Stimulated activated CD8-positive, alpha-beta memory T cell treated with anti-CD3 and anti-CD28 coated beads, Interleukin-7, amount 100 ng/mL, for 48 hours (primary cell): ENCODE measurements at places on chromosomes 5 and 9.

DNA sequence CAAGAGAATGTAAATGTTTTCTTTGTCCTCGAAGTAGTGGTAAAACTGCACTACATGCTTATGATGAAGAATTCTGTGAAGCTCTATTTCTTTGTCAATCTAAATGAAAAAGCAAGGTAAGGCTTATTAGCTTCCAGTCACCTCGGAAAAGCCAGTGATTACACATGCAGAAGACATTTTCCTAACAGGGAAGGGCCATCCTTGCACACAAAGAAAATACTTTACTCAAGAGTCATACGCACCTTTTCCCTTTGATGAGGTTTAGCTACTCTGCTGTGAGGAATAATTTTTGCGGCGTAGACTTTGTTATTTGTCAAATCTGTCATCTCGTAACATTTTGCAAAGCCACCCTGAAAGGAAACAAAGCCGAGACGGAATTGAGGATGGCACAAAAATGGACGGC is 1.1 kb downstream of the PLK2 start:
- no peak for DNase-seq

DNA sequence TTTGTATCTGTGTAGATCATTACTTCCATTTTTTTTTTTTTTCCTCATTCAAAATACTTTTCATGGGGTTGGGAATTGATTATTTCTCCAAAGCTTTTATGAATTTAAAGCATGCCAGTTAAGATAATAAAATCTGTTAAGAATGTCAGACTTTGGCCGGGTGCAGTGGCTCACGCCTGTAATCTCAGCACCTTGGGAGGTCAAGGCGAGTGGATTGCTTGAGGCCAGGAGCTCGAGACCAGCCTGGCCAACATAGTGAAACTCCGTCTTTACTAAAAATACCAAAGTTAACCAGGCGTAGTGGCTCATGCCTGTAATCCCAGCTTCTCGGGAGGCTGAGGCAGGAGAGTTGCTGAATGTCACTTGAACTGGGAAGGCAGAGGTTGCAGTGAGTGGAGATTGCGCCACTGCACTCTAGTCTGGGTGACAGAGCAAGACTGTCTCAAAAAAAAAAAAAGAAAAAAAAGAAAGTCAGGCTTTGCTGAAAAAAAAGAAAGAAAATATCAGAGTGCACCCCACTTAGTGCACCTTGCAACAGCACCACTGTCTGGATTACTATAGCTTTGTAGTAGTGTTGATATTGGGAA is 18.5 kb downstream of the TBC1D2 start:
- DNase-seq: no peak

DNA sequence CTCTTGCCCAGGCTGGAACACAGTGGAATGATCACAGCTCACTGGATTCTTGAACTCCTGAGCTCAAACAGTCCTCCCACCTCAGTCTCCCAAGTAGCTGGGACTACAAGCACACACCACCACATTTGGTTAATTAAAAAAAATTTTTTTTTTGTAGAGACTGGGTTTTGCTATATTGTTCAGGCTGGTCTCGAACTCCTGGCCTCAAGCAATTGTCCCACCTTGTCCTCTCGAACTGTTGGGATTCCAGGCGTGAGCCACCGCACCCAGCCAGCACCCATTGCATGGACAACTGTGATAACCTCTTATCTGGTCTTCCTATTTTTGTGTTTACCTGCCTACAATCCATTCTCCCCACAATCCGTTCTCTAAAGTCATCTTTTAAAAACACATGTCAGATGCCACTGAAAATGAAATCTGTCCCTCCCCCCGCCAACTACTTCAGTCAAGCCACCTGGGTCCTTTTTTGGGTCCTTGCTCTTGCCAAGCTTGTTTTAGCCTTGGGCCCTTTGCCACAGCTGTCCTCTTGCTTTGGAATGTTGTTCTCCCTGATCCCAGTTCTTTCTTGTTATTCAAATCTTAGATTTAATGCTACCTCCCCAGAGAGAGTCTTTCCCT is 250.5 kb downstream of the PIK3R1 start:
- no peak for DNase-seq

GRCh38 chr9:100739666-100740065 is 161.8 kb downstream of the CAVIN4 start:
- no peak for DNase-seq

- no peak for DNase-seq
Observed at GRCh38 chr5:39211773-39212172, 7.6 kb downstream of the FYB1 start.

DNA sequence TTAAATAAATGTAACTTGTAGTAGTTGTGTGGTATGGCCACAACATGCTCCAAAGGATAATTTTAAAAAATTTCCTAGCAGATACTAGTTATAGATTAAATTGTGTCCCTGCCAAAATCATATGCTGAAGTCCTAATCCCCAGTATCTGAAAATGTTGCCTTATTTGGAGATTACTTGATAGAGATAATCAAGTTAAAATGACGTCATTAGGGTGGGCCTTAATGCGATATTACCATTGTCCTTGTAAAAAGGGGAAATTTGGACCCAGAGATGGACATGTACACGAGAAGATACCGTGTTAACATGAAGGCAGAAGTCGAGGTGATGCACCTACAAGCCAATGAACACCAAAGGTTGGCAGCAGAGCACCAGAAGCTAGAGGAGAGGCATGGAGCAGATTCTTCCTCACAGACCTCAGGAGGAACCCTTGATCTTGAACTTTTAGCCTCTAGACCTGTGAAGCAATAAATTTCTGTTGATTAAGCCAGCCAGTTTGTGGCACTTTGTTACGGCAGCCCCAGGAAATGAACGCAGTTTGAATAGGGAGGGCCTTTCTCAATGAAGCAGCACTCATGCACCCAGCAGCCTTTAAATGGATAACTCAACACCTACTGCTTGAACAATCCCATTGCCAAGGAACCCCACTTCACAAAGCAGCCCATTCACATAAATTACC is 148.9 kb downstream of the ARHGAP26 start:
- DNase-seq: no peak

DNA sequence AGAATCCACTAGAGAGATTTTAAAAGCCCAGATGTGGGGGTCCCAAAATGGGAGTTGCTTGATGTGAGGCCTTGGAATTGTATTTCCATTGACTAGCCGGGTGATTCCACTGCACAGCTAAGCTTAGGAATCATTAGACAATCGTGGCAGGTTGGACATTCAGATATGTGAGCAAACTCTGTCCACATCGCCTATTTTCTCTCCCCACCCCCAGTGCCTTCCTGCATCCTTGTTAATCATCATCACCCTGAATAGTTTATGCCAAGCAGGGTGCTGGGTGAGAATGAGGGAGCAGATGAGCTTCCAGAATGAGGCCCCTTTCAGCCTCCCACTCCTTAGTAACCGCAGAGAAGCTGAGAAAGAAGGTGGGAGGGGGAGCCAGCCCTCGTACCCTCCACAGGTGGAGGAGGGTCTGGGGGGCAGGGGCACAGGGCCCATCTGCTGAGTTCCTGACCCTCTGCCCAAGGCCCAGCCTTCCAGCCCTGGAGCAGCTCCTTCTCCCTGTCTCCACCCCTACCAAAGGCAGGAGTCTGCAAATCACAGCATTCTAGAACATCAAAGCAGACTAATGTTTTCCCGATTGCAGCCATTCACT is 7.7 kb upstream of the TCOF1 start:
- DNase-seq: no peak

GRCh38 chr9:1771094-1771789 is 243.9 kb upstream of the SMARCA2 start:
- no peak for DNase-seq

GRCh38 chr5:6711409-6712141 is 1.7 kb upstream of the TENT4A start:
- DNase-seq: no peak

DNA sequence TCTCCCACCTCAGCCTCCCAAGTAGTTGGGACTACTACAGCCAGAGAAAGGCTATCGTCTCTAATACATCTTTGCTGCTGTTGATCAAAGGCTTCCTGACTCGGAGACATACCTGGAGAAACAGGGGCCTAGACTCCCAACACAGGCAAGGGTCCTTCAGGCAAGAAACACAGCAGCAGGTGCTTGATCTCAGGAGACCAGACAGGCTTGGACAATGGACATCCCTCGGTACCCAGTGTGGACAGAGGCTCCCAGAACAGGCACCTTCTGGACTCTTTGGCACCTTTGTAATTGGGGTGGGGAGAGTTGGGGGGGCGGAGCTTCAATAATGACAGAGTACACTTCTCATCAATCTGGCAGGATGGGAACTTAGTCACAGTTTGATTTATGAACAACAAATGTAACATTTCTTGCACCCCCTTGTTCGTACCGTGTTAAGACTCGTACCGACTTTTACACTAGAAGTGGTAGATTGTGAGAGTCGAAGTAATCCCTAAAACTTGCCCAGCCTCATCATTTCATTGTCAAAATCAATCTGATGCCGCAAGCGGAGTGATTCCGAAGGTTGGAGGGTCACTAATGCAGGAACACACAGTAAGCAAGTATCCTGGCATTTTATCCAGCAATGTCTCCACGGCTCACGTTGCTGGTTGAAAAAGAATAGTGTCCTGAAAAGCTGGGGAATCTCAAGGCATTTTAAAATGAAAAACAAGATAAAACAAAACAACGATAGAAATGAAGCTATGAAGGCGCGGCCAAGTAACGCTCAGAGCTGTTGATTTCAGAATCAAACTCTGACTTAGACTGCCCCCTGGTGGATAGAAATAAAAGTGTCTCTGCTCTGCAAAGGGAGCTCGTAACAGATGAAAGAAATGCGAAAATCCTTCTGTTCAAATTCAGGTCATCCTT is 46.4 kb upstream of the STK32A start:
- DNase-seq: no peak

DNA sequence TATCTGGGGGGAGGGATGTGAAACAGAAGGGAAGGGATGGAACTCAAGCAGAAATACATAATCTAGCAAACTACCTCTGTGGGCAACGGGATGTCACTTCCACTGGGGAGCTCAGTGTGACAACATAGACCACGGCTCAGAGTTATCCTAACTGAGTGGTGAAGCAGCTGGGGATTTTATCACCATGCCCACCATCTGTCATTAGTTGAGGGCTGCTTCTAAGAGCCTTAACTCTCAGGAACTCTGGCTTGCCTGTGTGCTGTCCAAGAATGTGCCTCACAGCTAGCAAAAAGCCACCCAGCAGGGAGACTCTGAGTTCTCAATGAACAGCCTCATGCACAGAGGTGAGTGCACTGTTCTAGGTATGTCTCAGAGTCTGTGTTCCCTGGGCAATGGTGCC is 90.6 kb upstream of the CXCL14 start:
- DNase-seq: no peak
